Stimulated activated CD4-positive, alpha-beta T cell treated with anti-CD3 and anti-CD28 coated beads, Interleukin-12 subunit alpha, Interleukin-12 subunit beta, amount 100 ng/mL, for 24 hours (primary cell): ENCODE measurements at places on chromosomes 6 and 20.

GRCh38 chr6:56963043-56963442 is 8.1 kb downstream of the BEND6 start:
- DNase-seq, result no peak

DNA sequence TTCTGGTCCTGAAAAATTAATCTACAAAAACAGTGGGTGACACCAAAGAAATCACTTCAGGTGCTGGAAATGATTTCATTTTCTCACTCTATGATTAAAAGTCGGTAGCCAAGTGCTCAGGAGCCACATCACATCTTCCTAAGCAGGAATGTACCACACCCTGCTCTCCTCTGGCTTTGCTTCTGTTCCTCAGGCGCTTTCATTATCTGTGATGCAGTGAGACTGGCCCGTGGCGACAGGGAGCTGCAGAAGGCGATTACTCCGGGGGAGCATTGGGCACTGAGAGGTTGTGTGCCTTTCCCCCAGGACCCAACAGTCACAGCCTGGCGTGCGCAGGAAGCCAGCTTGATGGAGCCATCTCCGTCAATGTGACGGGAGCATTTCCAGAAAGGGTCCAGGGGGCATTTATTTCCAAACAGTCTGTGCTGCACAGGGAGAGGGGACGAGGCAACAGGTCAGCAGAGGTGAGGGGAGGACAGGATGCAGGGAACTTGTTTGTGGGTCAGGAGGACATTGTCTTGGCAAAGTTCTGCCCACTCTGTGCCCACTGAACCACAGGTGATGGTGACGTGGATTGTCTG is 5.6 kb upstream of the ZNF831 start:
- DNase-seq, result no peak

GRCh38 chr6:84882768-84883766 is 118.7 kb upstream of the TBX18 start:
- no peak for DNase-seq

- DNase-seq, result no peak
These were observed 34.2 kb upstream of the BTN3A2 start for GRCh38 chr6:26330859-26331217.

GRCh38 chr6:118963003-118963402 is 28.0 kb upstream of the MCM9 start:
- no peak for DNase-seq

GRCh38 chr20:32621891-32622584 is 36.9 kb upstream of the NOL4L start:
- no peak for DNase-seq

- DNase-seq, result no peak
These were observed 82.3 kb downstream of the GPX5 start for GRCh38 chr6:28607990-28608389.

DNA sequence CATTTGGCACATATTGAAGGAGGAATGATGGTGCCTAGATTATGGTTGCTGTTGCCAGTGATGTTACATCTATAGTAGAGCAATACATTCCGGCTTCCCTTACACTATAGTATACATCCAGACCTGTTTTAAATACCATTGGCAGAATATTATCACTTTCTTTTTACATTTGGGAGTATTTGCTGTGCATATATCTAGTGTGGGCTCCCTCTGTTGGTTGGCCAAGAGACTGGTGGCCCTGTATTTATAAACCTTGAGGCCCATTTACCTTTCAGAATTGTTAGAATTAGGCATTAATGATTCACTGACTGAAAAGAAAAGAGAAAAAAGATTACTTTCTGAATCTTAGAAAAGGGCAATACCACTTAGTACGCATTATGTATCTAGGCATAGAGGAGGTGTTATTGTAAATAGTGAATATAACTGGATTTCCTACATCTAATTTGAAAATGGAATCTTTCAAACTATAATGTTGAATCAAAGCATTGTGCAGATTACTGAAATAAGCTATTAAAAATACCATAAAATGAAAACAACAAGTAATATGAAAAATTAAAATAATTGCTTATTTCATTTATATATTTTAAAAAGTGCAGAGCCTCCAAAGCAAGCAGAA is 628.8 kb upstream of the MAN1A1 start:
- no peak for DNase-seq

DNA sequence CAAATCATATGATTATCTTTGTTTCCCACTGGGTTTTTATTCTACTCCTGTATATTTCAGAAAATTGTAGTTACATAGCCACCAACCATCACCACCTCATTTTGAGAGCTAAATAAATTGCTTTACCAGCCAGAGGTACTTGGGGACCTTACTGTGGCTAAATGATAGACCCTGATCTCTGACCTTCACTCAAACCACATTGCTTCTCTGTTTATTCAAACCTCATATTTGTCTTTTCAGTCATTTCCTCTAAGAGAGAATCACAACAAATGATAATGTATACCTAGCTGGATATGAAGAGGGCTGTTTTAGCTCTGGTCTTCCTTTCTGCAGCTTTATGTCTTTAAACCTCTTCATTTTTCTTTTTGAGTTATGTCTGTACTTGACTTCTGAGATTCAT is 142.8 kb downstream of the ADGB start:
- no peak for DNase-seq

- no peak for DNase-seq
These were observed 8.3 kb upstream of the PDE10A start for GRCh38 chr6:165671222-165671768.

- DNase-seq, result peak; percentile 27
These were observed 97.2 kb upstream of the MAP7 start for GRCh38 chr6:136647363-136647852.

- peak; percentile 76 for DNase-seq
These were observed 65.5 kb downstream of the SYNJ2 start for GRCh38 chr6:158047127-158047518.
